ENCODE measurements at places on chromosomes 1 and 21.
A peak's percentile ranks its signal among the peaks of the same experiment; 100 is the strongest.

- DNase-seq: no peak
Measured at GRCh38 chr21:42864815-42865775, 14.2 kb downstream of the WDR4 start.

DNA sequence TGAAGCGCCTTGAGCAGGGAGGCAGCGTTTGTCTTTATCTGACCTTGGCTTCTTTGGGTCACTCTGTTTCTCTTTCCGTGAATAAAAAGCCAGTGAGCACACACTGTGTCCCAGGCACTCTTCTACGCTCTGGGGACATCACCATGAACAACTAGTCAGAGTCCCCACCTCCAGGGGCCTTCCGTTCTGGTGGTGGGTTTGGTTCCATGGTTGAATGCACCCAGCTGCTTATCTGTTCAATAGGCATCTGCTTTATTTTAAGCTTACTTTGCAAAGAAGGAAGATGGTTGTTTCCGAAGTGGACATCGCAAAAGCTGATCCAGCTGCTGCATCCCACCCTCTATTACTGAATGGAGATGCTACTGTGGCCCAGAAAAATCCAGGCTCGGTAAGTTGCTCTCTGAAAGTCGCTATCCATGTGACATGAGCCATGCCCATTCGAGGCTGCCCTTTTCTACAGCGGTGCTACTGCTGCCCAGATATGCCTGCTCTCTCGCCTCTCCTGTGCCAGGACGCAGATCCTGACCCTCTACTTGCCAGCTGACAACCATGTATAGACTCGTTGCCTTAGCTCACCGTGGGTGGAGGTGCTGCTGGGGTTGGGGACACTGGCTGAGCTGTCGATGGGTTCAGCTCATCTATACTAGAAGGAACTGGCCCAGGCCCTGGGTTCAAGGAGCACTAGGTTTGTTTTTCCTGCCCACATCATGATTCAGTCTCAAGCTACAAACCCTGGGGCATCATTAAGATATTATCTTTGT is 5.9 kb downstream of the MX1 start:
- DNase-seq: no peak

DNA sequence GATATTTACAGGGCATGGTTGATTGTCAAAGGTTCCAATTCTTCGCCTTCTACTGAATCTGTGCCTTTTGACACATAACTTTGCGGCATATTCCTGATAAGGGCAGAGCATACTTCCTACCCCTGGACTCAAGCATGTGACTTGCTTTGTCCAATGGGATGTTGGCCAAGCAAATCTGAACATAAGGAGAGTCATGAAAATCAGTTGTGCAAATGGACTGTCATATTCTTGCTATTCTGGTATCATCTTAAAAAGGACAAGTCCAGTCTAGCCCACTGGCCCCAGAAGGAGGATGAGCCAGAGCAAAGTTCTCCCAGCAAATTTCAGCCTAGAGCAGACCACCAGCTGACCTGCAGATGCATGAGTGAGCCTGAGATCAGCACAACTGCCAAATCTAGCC is 41.0 kb upstream of the MUTYH start:
- no peak for DNase-seq

DNA sequence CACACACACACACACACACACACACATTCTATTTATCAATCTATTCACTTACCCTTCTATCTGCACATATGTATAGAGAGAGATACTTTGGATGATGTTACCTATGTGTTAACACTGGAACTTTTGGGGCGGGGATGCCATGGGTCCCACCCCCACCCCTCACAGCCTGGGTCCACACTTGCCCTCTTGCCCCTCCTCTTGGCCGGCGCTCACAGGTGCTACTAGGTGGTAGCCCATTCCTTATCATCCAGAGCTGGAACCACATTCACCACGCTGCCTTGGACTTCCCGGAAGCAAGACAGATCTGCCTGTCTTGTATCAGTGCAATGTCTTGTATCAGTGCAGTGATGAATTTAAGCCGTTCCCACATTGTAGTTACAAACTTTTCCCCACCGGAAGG is 85.1 kb downstream of the LBR start:
- DNase-seq: no peak

DNA sequence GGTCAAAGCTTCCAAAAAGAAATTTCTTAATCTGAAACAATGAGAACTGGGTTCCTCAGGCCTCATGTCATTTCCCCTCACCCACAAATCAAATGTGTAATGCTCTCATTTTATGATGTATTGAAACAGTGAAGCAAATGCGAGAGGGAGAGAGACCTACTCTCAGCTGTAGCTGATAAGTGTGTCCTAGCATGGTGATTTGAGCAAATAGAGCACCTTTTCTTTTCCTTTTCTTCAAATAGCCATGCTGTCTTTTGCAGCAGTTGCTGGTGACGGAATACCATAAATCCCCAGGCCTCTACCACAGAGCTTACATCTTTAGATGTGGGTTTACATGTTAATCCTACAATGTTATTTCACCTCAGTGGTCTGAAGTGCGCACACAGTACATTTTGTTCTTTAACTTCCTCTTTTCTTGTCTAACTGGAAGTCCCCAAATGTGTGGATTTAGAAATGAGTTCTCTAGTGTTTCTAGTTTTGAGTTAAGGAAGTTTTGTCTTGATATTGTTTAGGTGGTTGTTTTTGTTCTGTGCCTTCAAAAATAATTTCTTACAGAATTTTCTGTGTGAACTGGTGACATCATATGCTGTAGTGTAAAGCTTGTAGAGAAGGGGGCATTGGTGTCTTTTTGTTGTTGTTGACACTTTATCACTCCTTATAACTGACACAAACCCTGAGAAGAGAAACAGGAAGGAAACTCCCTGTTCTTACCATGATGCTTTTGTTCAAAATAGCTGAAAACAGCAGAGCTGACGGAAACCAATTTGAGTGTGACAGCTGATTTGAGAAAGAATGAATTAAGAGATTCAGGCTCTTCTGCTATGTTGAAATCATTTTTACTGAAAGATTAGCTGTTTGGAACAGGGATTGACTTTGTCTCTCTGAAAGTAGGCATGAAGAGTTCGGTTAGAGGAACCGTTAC is 12.2 kb downstream of the SMAP2 start:
- DNase-seq: peak; percentile 51

- no peak for DNase-seq
Measured at GRCh38 chr21:34580181-34580700, 34.7 kb downstream of the RCAN1 start.

DNA sequence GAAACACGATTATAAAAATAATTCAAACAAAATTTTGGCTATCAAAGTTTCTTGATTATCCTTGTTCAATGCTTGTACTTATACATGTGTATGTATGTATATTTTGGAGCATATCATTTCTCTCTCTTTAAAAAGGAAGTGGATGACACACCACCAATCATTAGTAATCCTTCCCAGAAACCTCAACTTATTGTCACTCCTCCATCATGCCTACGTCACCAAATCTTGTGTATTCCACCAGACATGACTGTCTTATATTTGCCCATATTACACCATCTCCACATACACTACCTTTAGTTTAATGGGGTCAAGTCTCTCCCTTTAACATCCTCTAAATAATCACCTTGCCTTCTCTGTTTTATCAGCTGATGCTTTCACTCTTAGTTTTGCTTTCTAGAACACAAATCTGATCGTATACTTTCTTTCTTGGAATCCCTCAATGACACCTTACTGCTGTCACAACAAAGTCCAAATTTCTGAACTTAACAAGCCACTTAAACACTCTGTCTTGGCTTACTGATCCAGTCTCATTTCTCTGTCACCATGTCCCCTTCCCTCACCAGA is 124.0 kb downstream of the BRINP3 start:
- no peak for DNase-seq

DNA sequence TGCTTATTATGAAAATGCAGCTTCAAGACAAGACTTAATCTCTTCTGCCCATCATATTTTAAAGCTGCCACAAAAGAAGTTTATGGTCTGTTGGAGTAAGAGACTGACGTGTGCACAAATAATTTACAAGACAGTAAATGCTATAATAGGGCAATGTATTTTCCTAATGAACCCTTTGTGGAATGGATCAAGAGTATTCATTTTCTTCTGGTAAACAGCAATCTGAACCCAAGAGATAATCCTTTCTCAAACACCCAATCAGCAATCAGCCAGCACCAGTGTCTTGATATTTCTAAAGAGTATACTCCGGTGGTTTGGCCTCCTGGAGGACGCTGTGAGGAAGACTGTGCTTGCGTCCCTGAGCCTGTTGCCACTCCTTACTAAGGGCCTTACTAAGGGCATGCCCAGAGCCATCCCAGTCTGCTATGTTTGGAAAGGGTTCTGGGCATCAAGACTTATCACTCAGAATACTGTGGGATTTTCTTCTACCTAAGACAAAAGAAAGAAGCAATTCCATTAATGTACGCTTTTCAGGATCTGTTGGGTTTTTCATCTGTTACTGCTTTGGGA is 48.8 kb upstream of the LRRC8D start:
- no peak for DNase-seq

GRCh38 chr1:172960019-172960418 is 90.7 kb downstream of the TNFSF18 start:
- no peak for DNase-seq

GRCh38 chr21:8989721-8990325 is 1531.6 kb upstream of the TPTE start:
- DNase-seq: no peak

DNA sequence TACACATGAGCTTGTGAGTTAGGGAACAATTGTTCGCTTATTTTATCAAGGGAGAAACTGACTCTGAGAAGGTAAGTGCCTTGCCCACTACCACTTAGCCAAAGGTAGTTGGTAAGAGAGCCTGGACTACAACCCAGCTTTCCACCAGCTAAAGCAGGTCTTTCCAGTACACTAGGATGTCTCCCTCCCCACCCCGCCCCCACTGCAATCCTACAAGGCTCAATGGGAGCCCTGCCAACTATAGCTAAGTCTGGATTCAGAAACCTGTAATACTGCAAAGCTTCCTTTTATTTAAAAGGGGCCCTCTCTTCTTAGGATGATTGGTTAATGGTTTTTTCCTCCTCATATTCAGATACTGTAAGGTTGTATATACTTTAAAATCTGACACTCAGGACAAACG is 102.0 kb upstream of the C8B start:
- DNase-seq: no peak

DNA sequence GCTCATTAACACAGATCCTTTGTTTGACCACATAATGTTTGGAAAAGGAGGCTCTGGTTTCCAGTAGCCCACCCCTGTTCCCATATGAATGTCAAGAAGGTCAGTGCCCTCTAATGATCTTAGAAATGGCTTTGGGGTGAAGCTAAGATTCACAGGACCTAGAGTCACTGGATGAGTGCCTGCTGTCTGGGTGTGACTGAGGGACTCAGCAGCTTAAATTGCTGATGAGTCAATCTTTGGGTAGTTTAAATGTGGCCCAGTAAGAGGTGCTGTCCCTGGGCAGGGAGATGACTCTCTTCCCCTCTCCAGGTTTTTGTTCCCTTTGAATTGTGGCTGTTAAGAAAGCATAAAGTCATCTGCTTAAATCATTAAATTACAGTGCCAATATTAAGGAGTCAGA is 50.6 kb downstream of the L1TD1 start:
- DNase-seq: no peak

- no peak for DNase-seq
Measured at GRCh38 chr1:91784191-91784590, 101.8 kb downstream of the TGFBR3 start.

- DNase-seq: no peak
Measured at GRCh38 chr1:207868251-207868773, 42.6 kb downstream of the CD34 start.

- no peak for DNase-seq
Measured at GRCh38 chr1:89081005-89081404, 16.0 kb upstream of the GBP1 start.

GRCh38 chr1:34163792-34164731 is 968 bp downstream of the CSMD2 start:
- no peak for DNase-seq

DNA sequence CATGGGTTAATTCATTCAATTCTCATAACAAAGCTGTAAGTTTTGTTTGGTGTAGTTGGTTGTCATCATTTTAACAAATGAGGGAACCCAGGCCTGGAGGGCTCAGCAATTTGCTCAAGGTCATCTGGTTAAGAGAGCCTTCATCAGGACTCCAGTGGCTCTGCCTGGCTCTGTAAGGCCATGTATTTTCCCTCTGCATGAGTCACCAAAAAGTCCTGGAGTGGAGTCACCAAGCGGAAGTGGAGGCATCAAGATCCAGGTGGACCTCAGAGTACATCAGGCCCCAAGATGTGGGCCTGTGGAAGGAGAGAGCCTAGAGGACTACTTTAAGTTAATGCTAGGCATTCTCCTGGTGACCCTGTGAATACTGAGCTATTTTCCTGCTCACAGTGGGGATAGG is 30.0 kb upstream of the RBM15 start:
- DNase-seq: no peak

DNA sequence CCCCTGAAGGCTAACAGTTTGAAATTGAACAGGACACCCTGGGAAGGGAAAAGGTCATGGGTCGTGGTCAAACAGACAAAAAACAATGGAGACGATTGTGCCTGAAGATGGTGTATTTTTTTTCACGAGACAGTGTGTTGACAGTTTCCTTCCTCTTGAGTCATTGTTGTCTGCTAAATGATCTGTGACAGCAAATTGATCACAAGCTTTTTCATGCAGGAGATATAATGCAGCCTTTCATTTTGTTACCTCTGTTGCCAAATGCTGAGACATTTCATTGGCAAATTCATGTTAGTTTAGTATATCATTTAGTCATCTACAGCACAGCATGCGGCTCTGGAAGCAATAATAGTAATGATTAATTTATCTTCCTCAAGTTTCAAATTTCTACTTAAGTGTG is 27.7 kb downstream of the UBE2U start:
- no peak for DNase-seq

- DNase-seq: peak; percentile 80
Measured at GRCh38 chr1:111738436-111739193, 580 bp downstream of the INKA2 start.

DNA sequence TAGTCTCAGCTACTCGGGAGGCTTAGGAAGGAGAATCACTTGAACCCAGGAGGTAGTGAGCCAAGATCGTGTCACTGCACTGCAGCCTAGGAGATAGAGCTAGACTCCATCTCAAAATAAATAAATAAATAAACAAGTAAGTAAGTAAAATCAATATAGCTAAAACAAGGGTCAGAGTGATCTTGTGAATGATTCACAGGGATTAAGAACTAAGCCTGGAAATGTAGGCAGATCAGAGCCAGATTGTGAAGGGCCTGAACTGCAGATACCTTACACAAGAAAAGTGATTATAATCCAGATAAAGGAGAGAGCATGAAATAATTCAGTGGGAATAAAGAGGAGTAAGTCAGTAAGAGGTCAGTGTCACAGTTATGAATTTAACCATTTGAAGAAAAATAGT is 41.5 kb downstream of the COP1 start:
- no peak for DNase-seq

GRCh38 chr21:38857152-38857825 is 51.6 kb downstream of the ETS2 start:
- no peak for DNase-seq

GRCh38 chr1:67441183-67441582 is 11.0 kb upstream of the SERBP1 start:
- DNase-seq: no peak

GRCh38 chr1:162661336-162661735 is 29.1 kb downstream of the DDR2 start:
- no peak for DNase-seq

DNA sequence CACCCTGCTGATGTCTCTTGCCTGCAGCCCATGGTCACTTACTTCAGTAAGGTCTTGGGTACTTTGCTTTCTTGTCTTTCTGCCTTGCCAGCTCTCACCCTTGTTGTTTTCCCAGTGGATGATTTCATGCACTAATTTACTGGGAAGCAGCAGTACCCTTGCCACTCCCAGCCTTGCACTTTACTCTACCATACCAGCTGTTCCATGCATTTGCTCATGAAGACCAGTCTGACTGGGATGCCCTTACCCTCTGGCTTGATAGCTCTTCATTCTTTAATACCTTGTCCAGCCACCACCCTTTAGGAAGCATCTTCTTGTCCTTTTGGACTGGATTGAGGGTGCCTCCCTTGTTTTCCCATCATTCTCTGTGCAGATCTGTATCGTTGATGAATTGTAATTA is 28.3 kb downstream of the CDC14A start:
- DNase-seq: no peak

Measured in CD4-positive, alpha-beta T cell (primary cell).